ENCODE measurements at places on chromosomes 3 and 15.

GRCh38 chr3:27669591-27669990 is 52.5 kb downstream of the EOMES start:
- DNase-seq: no peak

DNA sequence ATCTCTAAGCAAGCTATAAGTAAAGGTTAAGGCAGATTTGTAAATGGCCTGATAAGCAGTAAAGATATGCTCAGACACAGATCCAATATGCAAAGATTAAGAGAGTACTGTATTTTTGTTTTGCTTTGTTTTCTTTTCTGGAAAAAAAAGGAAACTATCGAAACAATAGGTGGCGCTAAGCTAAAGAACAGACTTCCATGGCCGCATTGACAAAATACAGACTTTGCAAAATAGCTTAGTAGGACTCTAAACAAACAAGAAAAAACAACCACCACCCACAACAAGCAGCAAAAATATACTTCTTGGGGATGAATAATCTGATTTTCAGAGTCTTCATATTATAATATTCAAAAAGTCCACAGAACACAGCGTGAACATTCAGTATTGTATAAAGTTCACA is 758.4 kb upstream of the ROBO1 start:
- DNase-seq: no peak

- DNase-seq: peak; percentile 100
These were observed 96.3 kb upstream of the DLG1 start for GRCh38 chr3:197394464-197395321.

DNA sequence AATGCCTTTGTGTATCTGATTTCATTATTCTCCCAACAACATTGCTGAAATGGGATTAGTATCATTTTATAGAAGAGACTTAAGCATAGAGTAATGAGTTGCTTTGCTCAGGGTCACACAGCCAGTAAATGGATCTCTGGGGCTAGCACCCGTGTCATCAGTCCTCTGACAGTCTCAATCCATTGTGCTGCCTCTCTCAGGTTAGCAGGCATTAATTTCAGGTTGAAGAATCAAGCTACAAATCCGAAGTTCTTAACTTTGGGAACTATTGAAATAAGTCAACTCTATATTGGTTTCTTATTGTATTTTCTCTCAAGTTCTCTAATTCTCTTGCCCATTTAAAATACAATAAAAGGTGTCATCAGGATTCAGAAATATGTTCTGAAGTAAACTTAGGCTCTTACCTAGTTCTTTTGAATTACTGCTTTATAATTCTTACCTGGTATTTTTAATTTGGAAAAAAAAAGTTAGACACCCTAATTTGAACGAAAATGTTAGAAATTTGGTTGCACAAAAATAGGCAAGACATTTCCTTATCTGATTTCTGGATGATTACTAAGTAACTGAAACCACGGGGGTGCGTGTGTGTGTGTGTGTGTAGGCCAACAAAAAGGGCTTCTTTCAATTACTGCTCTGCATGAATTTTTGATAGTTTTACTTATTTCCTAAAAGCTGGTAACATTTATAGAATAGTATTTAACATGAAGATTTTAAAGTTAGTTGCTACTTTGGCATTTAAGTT is 189.8 kb downstream of the MBNL1 start:
- DNase-seq: no peak

- peak; percentile 41 for DNase-seq
These were observed 45.7 kb upstream of the DUT start for GRCh38 chr15:48285329-48286214.

DNA sequence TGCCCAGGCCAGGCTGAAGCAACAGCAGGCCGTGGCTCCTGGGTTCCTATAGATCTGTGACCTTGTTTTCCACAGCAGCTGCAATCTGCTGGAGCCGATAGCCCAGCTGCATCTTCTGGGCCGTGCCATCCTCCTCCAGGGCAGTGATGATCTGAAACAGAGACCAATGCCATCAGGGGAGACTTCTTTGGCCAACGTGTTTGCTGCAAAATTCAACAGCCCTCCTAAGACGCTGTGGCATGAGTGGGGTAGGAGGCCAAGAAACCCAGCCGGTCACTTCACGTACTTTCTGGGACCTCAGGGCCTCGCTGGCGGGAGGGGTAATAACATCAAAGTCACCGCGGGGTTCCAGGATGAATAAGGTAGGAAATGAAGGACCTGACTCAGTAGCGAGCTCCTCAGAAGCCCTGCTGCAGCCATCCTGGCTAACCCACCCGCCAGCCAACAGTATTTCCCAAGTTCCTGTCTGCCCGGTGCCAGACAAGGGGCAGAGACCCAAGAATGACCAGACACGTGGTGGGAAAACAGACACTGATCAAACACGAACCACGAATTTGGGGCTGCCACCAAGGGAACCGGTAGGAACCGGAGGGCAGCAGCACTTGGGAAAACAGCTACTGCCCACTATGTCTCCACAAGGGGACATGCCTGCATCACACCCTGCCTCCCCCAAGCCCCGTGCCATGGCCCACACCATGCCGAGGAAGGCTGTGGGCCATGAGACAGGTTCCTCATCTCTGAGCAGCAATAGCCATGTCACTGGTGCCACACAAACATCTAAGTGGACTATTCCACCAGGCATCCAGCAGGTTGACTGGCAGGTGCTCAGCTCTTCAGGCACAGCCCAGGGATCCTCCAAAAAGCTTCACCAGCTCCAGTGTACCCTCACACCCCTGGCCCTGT is 25.2 kb downstream of the PLXNB1 start:
- DNase-seq: no peak

- no peak for DNase-seq
These were observed 47.2 kb upstream of the ATP2B2 start for GRCh38 chr3:10552631-10552943.

- DNase-seq: no peak
These were observed 9.5 kb downstream of the PRKCD start for GRCh38 chr3:53170325-53171063.

- peak; percentile 35 for DNase-seq
These were observed 27.2 kb downstream of the LRRC2 start for GRCh38 chr3:46538803-46539442.

DNA sequence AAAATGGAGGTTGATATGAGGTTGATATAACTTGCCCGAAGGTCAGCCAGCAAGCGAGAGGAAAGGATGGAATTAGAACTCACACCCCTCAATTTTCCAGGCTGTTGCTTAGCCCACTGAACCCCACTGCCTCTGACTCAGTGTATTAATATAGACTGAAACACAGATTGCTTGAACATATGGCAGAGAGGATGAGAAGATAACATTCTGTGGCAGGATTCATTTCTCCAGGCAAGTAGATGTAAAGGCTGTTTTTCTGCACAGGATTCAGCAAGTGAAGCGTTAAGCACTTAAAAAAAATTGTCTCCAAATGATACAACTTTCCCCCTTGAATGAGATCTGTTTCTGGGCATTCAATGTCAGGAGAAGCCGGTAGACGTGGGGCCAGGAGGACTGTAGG is 335.2 kb downstream of the GAP43 start:
- DNase-seq: no peak

DNA sequence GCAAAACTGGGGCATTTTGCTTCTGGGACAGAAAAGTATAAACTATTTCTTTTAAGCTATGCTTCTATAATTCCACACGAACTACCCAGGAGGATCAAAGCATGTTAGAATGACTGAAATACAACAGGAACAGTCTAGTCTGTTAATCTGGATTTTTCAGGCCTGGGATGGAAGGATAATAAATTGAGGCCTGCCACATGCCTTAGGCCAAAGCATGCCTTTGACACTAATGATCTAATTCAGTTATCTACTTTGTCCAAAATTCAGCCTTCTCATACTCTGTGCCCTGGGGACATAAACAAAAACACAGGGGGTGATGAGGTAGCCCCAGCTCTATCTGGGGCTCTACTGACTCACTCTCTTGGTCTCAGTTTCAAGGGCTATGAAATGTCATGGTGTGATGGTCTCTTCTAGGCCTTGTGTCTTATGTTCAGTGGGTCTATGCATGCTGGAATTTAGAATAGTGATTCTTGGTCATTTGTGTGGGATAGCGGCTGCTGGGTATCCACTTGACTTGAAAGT is 32.5 kb downstream of the GAP43 start:
- no peak for DNase-seq

GRCh38 chr3:43341788-43342187 is 55.4 kb downstream of the SNRK start:
- no peak for DNase-seq

DNA sequence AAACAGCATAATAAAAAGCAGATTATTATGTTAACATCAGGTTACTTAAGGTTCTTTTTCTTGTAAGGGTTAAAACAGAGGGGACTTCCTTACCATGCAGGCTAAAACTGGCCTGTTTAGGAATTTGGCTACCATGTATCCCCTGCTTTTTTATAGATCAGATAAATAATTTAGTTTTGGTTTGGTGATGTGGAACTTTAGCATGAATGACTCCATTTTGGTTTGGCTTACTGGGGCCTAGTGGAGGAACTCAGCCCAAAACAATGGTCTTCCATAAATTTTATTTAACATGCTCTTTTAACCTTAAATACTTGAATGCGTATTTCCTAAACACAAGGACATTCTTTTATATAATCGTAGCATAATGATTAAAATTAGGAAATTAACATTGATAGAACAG is 18.9 kb downstream of the GALK2 start:
- DNase-seq: no peak

DNA sequence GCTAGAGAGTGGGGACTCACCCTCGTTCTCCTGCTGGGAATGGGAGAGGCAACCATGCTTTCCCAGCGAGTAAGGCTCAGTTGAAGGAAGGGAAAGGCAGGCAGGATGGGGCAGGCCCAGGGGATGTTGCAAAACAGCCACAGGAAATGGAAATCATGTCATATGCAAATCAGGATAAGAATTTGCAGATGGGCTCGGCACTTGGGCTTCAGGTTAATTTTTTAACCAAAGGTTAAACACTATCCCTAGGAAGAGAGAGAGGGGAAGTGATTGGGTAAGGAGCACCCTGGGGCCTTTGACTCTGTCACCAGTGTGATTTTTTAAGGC is 14.6 kb upstream of the PLA2G4E start:
- no peak for DNase-seq

DNA sequence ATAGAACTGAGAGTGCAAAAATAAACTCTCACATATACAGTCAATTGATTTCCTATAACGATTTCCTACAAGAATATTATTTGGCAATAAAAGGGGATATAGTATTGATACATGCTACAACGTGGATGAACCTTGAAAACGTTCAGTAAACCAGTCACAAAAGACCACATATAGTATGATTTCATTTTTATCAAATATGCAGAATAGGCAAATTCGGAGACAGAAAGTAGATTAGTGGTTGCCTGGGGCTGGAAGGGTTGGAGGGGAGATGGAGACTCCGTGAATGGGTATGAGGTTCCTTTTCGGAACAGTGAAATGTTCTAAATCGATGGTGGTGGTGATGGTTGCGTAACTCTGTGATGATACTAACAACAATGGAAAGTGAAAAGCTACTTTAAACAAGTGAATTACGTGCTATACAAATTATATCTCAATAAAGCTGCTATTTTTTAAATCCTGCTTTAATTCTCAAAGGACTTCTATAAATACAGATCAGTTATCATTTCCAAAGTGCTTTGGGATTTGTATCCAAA is 6.0 kb downstream of the APOD start:
- no peak for DNase-seq
